ENCODE measurements at places on chromosomes 5 and 9.

DNA sequence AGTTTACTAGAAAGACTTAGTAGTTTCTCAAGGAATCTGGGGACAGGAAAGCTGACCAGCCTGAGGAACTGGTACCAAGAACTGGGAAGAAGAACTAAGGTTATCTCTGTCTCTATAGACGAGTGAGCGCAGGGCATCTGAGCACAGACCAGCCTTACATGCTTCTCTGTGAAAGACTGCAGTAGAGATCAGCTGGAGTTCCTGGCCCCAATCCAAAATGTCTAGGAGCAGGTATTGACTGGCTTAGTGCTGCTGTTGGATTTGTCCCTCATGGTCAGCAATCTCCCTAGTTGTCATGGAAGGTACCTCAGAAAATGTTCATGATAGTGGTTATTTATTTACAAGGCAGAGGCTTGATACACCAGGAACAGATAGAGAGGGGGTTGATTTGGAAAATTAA, 13.3 kb downstream of the NUP214 start:
- no peak for DNase-seq

GRCh38 chr5:75338408-75338807, 1.4 kb downstream of the HMGCR start:
- DNase-seq: no peak

DNA sequence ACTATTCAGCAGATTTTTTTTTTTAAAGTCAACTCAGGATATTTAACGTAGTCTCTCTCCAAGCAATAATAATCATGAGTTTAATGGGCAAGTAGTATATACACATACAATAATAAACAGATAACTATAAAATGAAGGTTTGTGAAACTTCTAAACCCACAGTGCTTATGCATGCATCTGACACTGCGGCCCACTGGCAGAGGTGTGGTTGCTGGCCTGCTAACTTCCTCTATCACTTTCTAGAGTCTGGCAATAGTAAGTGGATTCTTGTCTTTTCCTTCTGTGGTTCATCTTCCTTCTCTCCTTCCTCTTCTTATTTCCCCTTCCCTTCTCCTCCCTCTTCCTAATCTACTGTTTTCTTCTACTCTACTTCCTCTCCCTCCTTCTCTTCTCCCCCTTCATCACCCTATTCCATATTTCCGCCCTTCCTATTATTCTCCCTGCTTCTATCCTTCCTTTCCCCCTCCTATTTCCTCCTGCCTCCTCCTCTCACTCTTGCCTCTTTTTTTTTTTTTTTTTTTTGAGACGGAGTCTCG, 18.6 kb upstream of the AGXT2 start:
- DNase-seq: no peak

GRCh38 chr5:119307170-119307569, 48.6 kb upstream of the TNFAIP8 start:
- no peak for DNase-seq

DNA sequence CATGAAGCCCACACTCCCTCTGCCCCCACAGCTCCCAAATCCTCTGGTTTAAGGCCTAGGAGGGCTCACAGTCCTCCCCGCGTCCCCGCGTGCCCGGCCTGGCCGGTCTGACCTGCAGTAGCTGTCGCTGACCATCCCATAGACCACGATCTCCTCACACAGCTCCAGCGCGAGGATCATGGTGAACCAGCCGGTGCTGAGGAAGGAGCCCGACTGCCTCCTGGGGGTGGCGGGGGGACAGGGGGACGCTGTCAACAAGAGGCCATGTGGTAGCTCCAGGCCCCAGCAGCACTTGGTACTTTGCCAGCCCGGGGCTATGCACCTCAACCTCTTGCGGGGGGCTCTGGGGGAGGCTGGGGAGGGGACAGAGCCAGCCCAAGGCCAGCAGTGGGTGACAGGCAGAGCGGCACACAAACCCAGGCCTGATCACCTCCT, 7.0 kb downstream of the ST6GALNAC4 start:
- DNase-seq: no peak

Measured in liver (tissue), 10 donors.